Mammary epithelial cell (primary cell): ENCODE measurements at places on chromosomes 5 and 9.

DNA sequence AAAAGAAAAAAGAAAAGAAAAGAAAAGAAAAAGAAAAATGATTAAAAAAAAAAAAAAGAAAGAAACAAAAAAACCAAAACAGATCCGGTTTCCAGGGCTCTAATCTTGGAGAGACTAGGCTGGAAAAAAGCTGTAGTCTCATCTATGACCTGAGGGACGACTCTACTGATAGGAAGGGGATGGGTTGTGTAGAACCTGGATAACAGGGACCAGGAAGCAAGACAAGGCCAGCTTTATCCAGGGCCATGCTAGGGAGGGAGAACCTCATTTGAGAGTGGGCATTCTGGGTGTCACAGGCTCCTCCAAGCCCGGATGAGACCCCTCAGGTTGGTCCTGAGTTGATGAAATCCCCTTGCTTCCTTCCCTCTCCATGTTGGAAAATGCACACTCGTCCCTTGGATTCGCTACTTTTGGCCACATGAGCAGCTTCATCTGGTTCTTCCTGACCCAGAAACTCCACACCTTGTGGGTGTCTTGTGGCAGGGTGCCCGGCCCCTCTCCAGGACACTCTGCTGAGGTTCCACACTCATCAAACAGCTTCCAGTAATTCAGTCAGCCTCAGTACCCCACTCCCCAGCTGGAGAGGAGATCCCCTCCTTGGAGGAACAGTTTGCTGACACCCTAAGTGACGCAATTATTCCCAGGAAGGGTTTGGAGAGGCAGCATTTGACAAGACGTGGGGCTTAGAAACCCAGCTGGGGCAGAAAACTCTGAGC lies 71.1 kb upstream of the LHFPL2 start:
- DNase-seq: no peak

DNA sequence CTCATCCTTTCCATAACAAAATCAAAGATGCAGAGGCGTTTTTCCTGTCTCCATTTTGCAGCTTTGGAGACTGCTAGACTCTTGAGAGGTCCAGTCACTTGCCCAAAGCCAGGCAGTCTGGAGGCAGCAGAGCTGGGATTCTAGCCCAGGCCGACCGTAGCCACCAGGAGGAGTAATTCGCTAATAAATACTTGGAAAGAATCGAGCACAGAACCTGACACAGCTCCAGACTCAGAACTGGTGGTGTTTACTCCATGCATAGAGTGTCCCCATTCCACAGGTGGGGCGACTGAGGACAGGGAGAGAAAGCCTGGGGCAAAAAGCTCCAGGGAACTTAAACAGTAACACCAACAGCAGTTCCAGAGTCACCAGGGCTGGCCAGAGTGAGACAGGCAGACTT lies 10.7 kb upstream of the CERCAM start:
- DNase-seq: peak; percentile 23

- DNase-seq: no peak
Observed at GRCh38 chr9:9004810-9005209, 1205.2 kb upstream of the DMAC1 start.

- no peak for DNase-seq
Observed at GRCh38 chr5:5783021-5783420, 360.5 kb downstream of the ICE1 start.

- no peak for DNase-seq
Observed at GRCh38 chr5:448766-449090, 5.8 kb downstream of the EXOC3 start.

GRCh38 chr5:89117124-89117644 lies 234.2 kb upstream of the MEF2C start:
- peak; percentile 66 for DNase-seq

- no peak for DNase-seq
Observed at GRCh38 chr5:127891942-127892341, 188.8 kb downstream of the CCDC192 start.

- no peak for DNase-seq
Observed at GRCh38 chr5:5857396-5857795, 434.9 kb downstream of the ICE1 start.

- peak; percentile 92 for DNase-seq
Observed at GRCh38 chr5:180860887-180861822, at the start of gene ZFP62. ZFP62 (minus strand) TSS chr5:180861276; CDS start chr5:180861219, 57 bp downstream.

- DNase-seq: peak; percentile 45
Observed at GRCh38 chr9:89497978-89498851, at the start of gene SEMA4D. SEMA4D (minus strand) TSS chr9:89498113; CDS start chr9:89405456, 92,657 bp downstream.

DNA sequence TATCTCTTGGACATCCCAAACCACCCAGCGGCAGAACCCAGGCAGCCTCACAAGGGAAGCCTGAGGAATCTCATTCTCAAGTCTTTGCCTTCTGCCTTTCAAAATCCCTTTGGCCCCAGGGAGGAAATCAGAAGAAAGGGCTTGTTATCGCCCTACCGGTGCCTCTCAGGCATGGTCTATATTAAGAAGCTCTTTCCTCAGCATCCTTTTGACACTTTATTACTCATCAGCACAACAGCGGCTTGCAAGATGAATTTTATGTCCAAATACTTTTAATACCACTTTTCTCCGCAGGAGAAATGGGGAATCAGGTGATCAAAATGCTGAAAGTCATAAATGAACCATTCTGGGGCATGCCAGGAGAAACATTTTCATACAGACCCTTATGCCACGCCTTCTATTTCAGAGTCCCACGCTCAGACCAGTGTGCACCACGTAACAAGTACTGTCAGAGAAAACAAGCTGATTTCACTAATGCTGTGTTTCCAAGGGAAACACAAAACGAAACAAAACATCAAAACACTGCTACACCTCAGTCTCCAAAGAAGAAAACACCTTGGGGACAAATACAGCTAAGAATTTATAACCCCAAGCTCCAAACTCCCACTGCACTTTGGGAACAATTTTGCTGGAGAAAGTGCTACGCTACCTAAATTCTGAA lies 30.0 kb downstream of the RAPGEF1 start:
- peak; percentile 34 for DNase-seq

DNA sequence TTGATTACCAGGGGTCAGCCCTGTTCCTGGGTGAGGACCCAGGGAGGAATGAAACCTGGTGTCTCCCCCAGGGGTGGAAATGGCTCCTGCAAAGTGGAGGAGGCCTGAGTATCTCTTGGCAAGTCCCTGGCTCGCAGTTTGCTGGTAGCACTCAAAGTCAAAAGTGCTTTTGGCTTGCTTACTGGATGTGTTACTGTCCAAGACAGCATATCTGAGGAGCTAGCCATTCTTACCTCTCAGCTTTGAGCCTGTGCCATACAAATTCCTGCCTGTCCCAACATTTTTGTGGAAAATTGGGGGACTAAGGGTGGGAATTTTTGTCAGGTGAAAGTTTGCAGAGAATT lies 9.9 kb downstream of the ZNF618 start:
- no peak for DNase-seq

GRCh38 chr5:156134216-156134615 lies 192.7 kb upstream of the SGCD start:
- DNase-seq: no peak

DNA sequence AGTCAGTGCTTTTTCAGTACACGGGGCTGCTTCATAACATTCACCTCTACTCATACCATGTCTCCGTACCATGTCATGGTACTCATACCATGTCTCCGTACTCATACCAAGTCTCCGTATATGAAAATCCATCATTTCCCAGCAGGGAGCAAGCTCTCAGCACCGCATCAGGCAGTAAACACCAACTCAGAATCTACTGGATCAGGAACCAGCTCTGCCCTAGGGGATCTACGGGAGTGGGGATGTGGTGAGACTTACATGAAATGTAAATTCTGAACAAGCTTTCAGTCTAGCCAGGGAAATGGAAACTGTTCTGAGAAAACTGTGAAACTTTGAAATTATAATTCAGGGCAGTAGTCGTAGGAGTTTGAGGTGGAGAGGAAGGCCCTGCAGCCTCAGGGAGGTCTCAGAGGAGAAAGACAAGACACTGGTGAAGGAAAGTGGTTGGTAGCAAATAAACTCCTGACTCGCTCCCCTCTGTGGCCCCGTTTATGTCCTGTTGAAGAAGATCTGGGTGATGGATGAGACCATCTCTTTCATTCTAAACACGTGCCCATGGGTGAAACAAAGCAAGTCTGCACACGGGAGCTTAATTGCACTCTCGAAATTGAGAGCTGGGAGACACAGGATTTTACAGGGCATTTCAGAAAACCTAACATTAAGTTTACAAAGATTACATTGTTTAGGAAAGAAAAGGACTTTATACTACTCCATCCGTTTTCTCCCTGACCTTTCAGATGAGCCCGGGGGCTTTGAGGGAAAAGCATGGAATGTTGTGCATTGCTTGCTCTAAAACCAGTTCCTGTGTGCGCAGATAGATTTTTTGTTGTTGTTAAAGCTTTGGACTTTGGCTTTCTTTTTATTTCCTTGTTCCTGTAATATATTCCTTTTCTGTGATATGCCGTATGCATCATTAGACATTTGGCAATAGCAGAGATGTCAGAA lies 26.8 kb downstream of the ACTBL2 start:
- no peak for DNase-seq

DNA sequence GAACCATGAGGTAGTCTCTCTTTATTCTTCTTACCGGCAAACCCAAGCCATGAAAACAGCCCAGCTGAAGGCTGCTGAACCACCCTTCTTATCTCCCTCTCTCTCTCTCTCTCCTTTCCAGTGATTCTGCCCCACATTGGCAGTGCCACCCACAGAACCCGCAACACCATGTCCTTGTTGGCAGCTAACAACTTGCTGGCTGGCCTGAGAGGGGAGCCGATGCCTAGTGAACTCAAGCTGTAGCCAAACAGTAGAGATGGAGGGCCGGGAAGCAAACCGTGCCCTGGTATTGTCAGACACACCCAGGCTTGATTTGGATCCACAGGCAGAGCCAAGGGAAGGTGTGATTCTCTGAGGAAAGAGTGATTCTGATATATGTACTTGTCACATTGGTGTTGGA lies 14.0 kb downstream of the GRHPR start:
- no peak for DNase-seq

DNA sequence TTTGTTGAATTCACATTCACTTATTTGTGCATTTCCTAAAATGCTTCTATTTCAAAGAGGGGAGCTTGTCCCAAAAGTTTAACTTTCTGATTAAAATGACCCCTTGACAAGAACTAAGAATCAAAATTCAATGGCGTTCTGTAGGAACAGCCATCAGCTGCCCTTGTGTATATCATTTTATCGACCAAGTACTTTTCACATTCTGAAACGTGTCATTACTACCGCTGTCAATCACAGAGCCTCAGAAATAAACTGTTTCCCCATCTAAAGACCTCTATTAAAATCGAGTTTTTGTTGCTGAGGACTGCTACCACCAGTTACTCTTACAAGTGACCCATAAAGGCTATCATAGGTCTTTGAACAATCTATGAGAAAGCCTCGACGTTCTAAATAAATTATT lies 1.6 kb upstream of the FOXD1 start:
- no peak for DNase-seq

DNA sequence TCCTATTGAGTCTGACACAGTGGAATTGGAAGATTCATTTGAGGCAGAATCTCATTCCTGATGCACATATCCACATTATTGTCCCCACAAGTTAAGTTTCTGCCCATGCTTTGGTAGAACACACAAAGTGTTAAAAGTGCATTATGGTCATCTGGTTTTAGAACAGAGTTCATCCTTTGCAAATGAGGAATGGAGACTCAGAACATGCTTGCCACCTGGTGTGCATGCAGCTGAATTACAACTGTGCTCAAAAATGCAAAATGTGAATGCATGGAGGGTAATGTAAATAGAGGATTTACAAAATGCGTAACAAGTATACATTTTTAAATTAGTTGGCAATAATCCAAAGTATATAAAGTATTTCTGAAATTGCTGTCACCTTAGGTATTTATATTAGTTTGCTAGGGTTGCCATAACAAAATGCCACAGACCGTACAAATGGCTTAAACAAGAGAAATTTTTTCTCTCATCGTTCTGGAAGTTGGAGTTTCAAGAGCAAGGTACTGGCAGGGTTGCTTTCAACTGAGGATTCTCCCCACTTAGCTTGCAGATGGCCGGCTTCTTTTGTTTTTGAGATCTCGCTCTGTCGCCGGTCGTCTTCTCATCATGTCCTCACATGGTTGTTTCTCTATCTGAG lies 671.1 kb downstream of the TAF11L14 start:
- DNase-seq: no peak

- no peak for DNase-seq
Observed at GRCh38 chr9:12656803-12657202, 36.4 kb upstream of the TYRP1 start.

- no peak for DNase-seq
Observed at GRCh38 chr9:123835821-123836220, 94.1 kb downstream of the DENND1A start.

DNA sequence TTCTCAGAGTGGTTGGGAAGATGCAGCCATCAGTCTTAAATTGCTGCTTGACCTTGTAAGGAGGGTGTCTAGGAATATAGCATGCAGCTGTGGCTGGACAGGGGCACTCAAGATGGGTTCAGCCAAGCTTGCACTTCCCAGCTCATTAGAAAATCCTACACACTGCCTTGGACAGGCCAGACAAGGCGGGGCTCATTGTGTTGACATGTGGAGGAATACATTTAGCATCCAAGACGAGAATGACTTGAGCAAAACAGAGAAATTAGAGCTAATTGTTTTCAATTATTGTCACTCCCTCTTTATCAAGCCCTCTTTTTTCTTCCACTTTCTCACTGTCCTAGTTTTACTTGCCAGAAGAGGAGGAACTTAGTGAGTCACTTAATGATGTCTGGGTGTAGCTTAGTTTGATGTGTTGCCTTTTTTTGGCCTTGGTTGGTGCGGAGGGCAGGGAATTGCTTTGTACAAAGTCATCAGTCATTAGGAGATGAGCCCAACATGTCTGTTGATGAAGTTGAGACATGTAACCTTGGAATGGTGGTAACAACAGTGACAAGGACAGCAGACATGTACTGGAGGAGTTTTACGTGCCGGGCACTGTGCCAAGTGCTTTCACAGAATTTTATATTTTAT lies 1219.3 kb upstream of the WWC1 start:
- no peak for DNase-seq

DNA sequence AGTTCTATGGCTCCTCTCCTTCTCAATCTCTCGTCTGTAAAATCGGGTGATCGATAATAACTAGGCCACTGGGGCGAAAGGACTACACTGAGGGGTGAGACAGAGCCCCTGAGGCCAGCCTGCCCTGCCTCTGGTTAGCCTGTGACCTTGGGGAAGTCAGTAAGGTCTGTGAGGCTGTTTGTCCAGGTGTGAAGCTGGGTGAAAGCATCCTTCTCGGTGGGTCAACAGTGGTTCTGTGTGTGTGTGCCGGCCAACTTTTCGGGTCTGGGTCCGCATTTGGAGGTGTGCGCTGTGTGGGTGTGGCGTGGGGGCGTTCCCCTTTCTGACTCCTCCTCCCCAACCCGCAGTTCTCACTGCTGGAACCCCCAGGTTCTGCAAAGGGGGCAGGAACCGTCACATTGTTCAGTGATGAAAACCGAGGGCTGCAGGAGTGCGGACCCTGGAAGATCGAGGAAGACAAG lies 5.0 kb upstream of the RNF44 start:
- DNase-seq: no peak
